Stimulated activated CD8-positive, alpha-beta memory T cell treated with anti-CD3 and anti-CD28 coated beads, Interleukin-7, amount 100 ng/mL, for 24 hours (primary cell): ENCODE measurements at places on chromosomes 11 and 22.

- DNase-seq, result no peak
Observed at GRCh38 chr11:77776455-77776854, 44.1 kb downstream of the RSF1 start.

DNA sequence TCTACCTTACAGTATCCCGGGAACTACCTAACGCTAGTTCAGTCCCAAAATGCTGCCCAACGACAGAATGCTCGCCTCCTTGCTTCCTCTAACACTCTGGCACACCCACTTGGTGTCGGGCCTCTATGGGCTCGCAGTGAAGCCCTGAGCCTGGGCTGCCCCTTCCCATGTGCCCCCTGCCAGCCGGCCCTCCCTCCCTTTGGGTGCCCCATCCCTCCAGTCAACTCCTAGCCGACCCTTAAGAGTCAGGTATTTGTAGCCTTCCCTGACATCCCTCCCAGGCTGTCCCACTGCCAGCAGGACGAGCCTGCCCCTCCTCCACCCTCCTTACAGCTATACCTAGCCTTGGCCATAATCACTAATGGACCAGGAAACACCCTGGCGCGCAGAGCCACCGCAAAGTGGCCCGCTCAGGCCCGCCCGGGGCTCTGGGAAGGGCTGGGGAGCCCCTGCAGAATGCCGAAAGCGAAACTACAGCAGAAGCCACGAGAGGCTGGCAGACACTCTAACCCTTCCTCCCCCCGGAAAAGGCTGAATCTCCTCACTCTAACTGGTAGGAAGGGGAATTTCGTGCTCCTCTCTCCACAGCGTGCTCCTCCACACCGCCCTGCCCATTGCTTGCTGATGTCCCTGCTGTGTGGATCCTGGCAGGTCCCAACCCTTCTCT, 8.2 kb downstream of the CBX7 start:
- DNase-seq, result no peak

GRCh38 chr11:67586568-67587250, 3.1 kb downstream of the GSTP1 start:
- no peak for DNase-seq

GRCh38 chr11:19994672-19995071, 165.6 kb downstream of the DBX1 start:
- no peak for DNase-seq

DNA sequence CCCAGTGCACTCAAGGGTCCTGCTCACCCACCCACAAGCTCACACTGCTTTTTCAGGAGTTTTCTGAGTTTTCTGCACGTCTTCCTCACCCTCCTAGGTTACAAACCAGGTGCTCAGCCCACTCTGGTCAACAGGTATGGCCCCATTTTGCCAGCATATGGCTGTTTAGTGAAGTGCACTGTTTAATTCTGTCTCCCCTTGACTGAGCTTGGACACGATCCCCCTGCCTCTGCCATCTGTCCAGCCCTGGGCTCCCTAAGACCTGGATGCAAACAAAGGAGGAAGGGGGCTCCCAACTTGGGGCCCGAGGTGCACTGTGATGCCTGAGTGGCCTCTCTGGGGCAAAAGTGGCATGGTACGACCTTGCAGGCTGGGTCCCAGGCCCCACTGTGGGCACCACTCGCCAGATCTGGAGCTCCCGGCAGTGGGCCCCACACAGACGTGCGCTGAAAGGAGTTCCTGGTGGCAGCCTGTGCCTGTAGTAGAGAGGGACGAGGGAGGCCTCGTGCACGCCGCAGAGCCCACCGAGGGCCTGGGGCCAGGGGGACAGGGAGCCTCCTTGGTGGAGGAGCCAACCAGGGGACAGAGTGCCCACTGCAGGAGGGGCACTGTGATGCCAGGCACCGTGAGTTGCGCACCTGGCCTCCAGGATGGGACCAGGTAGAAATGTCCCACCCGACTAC, 37.3 kb upstream of the COMT start:
- DNase-seq, result no peak

GRCh38 chr11:16778286-16778685, 39.8 kb downstream of the C11orf58 start:
- DNase-seq, result no peak

DNA sequence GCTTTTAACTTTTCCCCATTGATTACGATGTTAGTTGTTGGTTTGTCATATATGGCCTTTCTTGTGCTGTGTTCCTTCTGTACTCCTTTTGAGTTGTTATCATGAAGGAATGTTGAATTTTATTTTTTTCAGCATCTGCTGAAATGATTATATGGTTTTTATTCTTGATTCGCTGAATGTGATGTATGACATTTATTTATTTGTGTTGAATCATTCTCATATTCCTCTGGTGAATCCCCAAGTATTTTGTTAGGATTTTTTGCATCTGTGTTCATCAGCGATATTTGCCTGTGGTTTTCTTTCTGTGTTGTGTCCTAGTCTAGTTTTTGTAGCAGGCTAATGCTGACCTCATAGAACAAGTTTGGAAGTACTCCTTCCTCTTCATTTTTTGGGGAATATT, 78.2 kb downstream of the GGT1 start:
- no peak for DNase-seq

DNA sequence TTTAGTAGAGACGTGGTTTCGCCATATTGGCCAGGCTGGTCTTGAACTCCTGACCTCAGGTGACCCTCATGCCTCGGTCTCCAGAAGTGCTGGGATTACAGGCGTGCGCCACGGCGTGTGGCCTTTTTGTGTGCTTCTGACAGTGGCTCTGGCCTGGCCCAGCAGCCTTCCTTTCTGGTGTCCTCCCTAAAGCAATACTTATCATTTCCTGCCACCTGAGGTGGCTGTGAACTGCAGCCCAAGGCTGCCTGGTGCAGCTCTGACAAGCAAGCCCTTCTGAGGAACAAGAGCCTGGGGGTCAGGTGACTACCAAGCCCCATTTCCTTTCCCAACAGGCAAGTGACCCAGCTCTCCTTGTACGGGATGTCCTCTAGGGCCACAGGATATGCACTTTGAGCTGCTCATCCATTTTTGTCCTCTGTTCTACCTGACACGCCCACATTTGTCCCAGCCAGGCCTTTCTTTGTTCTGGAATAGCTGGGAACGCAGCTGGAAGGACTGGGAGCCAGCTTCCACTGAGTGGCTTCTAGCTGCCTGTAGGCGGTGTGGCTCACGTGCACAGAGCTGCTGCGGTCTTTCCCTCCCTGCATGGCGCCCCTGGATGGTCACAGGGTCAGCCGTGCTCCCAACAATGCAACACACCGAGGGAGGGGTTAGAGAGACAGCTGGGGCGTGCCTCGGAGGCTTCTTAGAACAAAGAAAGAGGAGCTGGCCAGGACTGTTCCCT, 12.3 kb upstream of the BID start:
- no peak for DNase-seq

DNA sequence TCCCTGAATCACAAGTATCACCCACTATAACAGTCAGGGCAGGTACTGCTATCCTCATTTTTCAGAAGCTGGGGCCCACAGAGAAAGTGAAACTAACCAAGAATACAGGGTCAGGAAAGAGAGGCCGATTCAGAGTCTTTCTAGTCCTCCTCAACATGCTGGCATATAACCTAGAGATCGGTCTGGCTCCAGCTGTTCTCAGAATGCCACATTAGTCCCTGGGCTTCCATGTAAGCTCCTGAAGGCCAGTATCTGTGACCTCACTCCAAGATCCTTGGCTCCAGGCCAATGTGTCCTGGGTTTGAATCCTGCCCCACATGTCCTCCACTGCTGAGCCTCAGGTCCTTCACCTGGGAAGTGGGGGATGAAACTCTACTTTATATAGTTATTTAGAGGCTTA, 50.4 kb downstream of the TENM4 start:
- DNase-seq, result no peak

DNA sequence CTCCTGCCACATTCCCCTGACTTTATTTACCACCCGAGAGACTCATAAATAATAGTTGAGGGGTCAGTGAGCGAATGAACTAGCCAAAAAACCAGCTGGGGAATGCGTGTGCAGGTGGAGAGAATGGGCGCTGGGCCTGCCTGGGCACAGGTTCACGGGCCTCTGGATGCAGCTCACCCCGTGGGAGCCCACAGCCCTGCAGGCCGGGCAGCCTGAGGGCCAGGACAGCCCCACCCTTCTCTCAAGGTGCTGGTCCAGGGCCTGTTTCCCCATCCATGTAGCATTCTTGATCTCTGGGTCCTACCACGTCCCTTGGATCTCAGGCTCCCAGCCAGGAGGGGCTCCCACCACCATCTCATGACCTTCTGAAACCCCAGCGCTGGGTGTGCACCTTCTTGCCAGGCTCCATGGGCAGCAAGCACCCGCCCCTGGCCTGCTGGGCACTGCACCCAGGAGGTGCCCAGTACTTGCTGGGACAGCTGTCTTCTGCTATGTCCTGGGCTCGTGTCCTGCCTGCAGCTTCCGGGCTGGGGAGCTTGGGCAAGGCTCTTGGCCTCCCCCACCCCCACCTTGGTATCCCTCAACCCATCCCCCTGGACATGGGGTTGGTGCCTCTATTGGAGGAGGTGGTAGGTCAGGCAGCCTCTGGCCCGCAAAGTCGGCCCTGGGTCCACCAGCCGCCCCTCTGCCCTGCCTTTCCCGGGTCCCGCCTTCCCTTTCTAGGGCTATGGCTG, 43.1 kb upstream of the CCDC188 start:
- DNase-seq, result no peak

DNA sequence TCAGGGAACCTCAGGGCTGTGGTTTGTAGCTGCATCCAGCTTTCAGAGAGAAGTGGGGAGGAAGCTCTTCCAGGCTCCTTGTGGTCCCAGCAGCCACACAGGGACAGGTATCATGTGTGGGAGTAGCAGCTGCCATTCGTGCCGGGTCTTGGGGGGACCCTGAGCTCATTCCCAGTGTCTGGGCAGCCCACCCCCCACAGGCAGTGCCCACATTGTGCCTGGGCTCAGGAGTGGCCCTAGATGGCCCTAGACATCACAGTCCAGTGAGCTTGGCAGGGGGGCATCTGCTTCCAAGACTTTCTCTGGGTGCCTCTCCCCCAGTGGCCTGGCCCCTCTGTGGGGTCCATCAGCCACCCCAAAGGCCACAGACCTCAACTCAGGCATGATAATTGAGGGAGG, 619.7 kb downstream of the BRD1 start:
- no peak for DNase-seq

GRCh38 chr22:21778705-21779363, 43.2 kb upstream of the YPEL1 start:
- no peak for DNase-seq

GRCh38 chr11:61335355-61335710, 2.3 kb downstream of the TKFC start:
- DNase-seq, result no peak

- no peak for DNase-seq
Observed at GRCh38 chr11:130601141-130601540, 152.7 kb downstream of the ADAMTS15 start.

- no peak for DNase-seq
Observed at GRCh38 chr11:21262992-21263391, 593.6 kb downstream of the NELL1 start.

DNA sequence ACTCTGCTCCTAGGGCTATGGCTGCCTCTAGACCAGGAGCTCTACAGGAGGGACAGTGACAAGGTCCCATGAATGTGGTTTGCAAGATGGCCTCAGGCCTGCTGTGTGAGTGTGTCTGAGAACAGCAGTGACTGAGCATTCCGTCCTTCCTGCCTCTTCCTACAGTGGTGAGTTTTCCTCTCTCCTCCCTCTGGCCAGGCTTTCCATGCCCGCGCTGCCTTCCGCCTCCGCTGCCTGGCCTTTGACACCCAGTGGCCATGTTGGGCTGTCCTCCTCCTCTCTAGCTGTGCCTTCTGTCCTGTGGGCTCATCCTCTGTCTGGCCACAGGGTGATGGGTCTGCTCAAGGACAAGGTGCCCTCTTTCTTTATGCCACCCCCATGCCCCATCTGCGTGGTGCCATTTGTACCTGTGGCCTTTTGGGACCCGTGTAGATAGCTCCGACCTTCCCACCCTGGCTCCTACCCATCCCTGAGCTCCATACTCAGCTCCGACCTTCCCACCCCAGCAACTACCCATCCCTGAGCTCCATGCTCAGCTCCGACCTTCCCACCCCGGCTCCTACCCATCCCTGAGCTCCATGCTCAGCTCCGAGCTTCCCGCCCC, 970.4 kb downstream of the BRD1 start:
- DNase-seq, result no peak

- no peak for DNase-seq
Observed at GRCh38 chr11:57646799-57647303, 2.9 kb downstream of the YPEL4 start.

DNA sequence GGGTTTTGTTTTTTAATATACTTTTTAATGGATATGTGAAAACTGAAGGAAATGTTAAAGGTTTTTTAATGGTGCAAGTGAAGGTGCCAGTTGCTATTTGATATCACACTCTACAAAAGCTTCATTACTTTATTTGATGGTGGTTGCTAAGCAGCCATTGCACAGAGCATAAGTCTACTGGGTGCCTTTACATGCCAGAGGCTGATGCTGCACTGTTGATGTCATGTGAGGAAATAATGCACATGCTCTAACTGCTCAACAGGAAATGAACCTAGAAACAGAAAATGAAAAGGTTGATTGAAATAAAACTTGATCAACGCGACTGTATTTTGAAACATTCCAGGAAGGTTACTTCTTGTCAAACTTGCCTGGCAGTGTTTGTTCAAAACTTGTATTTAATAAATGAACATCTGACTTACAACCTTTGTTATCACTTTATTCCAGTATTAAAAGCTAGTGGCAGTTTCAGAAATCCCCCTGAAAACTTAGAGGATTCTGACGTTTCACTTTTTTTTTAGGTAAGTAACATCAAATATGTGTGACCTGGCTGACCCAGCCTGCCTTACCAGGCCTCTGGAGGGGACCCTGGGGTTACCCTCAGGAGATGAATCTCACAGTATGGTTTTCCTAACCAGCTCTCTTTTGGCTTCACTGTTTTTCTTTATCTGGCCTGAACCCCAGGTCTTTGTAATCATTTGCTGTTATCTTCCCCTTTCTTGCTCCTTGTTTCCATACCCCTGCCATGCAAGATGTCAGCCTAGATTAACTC, 2.4 kb upstream of the ATP5MG start:
- DNase-seq, result no peak

DNA sequence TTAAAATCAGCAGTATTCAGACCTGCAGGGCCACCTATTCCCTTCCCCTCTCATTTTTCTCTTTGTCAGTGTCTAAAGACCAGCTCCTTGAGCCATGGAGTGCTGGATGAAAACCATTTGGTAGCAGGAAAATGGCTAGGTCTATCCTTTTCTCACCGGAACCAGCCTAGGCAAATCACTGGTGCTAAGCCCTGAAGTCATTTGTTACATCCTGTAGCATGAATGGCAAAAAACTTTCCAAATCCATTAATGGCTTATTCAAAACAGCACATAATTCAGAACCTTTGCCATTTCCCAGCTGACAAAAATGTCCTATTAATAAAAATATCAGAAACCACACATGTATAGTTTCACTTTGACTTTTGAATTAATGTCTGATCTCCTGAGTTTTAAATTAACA, 209.5 kb upstream of the E2F8 start:
- no peak for DNase-seq

GRCh38 chr11:90803366-90803765, 580.5 kb upstream of the CHORDC1 start:
- no peak for DNase-seq

DNA sequence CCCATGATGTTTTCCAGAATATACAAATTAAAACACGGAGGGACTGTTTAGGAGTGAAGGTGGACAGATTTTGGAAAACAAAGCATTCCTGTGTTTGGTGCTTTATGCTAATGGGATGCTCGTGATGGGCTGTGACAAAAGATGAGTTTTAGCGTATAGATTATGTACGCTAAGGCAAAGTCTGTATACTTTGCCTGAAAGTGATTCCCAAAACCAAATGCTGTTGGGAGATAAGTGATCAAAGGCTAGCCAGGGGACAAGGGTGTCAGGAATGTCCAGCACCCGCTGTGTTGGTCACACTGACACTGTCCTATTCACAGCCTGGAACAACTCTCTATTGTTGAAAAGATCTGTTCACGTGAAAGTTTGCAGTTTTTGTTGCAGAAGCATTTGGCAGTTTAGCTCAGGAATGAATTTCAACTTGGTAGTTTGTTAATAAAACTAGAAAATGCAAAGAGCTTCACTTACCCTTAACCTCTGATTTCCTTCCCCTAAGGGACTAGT, 1.5 kb downstream of the JAM3 start:
- DNase-seq, result no peak
